ENCODE measurements at places on chromosomes 6 and 20. TPM values are rescaled to one million over a fixed set of nuclear protein-coding genes. Genes with fewer than 3 reads are reported as not detected.

Gene RNF39
- 0.08 TPM for total RNA-seq

Gene CDH4
- total RNA-seq, result not detected

Gene BEND6
- not detected for total RNA-seq

Gene TBC1D7
- total RNA-seq, result 10.4 TPM

Gene CCN2
- 6.7 TPM for total RNA-seq

Gene NPEPL1
- total RNA-seq, result 12.8 TPM

Gene ZBTB22
- total RNA-seq, result 7.7 TPM

Gene METTL24
- 0.48 TPM for total RNA-seq

GRCh38 chr6:20564269-20564668 lies 30.0 kb downstream of the CDKAL1 start:
- DNase-seq, result no peak

DNA sequence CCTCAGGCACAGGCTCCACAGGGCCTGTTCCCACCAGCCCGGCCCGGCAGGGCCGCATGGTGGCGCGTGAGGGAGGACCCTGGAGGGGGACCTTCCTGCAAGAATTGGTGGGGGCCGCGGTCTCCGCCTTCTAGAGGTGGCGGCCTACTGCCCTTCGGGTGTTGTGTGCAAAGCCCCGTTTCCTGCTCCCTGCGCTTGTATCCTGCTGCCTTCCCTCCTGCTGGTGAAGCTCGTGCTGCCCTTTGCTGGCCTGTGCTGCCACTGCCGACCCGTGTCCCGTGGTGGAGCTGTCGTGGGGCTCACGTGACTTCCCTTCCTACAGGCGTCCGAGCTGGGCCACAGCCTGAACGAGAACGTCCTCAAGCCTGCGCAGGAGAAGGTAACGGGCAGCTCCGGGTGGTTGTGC lies 8.4 kb upstream of the COL20A1 start:
- no peak for DNase-seq

GRCh38 chr20:45953672-45954071 lies 18.3 kb downstream of the ZNF335 start:
- no peak for DNase-seq

GRCh38 chr6:3665608-3666007 lies 85.9 kb downstream of the PXDC1 start:
- DNase-seq, result no peak

DNA sequence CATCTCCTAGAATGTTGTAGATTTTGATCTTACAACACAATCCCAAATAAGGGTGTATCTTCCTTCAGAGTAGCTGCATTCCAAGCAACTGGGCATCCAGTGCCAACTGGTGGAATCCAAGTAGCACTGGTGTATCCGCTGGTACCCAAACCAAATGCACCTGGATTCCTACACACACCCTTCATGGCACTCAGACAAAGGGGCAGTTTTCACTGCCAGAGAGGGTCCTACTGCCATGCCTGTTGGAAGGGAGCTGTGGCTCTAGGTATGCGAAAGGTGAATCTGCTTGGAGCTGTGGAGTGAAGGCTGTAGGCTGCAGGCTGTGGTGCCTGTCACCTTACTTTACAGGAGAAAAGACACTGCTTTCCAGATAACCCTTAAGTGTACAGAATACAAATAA lies 17.0 kb upstream of the CLDN20 start:
- no peak for DNase-seq

DNA sequence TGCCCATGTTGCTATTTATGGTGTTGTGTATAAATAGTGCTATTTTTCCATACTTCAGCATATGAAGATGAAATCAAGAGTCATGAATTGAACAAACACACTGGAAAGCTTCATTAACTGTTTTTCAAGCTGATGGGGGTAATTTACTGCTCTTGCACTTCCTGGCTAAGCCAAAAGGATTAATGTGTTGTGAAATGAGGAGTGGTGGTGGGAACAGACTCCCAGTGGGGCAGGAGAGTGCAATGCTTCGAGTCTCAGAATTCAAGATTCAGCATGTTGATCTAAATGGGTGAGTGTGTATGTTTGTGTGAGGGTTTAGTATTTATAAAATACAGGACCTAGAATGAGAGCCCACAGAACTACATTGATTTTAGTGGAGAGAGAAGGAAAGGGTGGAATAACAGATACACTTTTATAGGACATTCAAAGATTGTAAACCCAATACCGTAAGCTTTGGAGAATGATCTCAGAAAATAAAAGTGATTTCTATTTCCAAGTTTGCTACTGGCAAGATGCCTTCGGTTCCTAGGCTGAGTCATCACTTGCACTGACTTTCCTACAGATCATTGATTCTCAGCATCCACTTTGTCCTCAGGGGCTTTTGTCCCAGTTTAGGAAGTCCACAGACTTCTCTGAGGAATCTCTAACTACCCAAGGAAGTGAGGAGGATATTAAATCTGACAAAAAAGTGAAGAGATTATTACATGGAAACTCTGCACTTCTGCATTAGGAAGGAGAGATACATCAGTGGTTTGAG lies 303.6 kb downstream of the TRDN start:
- no peak for DNase-seq

DNA sequence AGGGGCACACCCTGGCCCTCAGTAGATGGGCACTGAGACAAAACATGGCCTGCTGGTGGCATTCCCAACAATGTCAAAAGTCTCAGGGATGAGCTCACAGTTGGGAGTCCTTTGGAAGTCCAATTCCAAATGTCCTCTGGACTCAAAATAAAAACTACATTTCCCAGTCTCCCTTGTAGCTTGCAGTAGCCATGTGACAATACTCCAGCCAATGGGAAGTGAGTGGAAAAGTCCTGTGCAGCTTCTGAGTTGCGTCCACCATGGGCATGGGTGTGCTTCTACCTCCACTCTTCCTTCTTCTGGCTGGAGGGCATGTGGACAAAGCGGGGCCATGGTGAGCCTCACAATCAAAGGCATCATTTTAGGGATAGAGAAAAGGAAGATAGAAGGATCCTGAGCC lies 5.8 kb upstream of the ADAM33 start:
- no peak for DNase-seq

DNA sequence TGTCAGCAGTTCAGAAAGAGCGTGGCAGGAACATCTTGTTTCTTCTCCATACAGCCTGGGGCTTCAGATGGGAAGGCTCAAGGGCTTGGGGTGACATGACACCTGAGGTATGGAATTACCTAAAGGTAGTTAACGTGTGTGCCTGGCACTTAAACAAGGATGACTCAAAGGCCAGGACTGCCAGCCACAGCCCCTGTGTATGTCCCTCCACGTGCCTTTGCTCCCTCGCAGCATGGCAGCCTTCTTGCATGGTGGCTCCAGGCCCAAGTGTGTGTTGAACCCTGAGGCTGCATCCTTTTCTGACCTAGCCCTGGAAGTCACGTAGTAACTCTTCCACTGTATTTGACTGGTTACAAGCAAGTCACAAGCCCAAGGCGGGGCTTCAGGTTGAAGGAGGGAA lies 33.6 kb upstream of the MYL9 start:
- no peak for DNase-seq

- no peak for DNase-seq
Observed at GRCh38 chr6:152236370-152237097, 400.6 kb downstream of the SYNE1 start.

GRCh38 chr6:52325695-52326471 lies 36.1 kb upstream of the PAQR8 start:
- DNase-seq, result no peak

DNA sequence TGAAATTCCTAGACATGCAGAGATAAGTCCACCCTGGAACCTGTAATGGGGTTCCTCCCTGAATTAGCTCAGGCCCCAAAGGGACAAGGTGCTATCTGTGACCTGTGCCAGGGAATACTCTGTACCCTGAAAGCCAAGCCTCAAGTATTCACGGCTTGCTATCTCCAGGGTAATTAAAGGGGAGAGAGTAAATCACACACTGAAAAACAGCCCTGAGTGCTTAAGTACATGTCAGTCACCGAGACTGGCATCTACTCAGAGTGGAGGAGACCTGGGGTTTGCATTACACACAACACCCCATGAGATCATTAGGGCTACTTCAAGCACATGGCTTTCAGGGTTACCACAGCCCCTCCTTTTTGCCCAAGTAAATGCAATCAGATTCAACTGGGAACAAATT lies 188.1 kb downstream of the CD83 start:
- DNase-seq, result no peak

GRCh38 chr6:83605517-83605916 lies 93.2 kb downstream of the PRSS35 start:
- no peak for DNase-seq

DNA sequence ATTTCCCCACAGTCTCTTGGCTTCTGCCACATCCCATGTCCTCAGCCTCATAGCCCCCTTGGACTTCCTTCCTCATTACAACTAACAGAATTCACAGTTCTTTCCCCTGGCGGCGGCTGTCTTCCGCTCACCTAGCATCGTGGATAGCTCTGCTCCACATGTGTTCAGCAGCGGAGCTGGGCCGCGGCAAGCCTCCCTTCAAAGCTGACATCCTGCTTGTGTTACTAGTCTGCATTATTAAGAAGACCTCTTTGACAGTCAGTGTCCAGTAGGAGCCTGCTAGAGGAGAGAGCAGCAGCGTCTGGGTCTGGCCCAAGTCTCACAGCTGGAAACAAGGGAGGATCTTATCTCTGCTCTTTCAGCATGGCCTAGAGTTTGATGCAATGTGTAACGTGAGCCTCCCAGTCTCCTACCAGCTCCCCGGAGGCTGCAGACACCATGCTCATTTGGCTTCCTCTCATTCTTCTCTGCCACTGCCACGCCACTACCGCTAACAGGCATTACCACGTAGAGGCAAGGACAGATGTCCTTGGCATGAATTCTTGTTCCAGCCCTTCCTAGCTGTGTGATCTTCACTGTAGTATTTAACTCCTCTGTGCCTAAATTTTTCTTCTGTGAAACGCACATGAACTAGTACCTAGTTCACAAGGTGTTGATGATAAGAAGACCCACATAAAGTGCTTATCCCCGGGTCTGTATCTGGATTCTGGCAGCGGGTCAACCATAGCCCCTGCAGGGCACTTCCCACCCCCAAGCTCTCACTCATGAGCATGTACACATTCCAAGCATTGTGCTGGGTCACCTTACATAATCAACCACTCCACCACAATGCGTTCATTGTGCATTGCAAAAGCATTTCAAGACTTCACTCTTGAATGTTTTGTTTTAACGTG lies 107.1 kb upstream of the BACH2 start:
- DNase-seq, result no peak

GRCh38 chr6:73766040-73766439 lies 70.0 kb downstream of the CD109 start:
- no peak for DNase-seq
